Activated effector memory CD4-positive, alpha-beta T cell treated with anti-CD3 and anti-CD28 coated beads, Interleukin-2, amount 50 U/mL, for 16 hours (primary cell): ENCODE measurements at places on chromosomes 13 and 19.

- no peak for DNase-seq
Measured at GRCh38 chr13:26186995-26187394, 35.1 kb downstream of the RNF6 start.

DNA sequence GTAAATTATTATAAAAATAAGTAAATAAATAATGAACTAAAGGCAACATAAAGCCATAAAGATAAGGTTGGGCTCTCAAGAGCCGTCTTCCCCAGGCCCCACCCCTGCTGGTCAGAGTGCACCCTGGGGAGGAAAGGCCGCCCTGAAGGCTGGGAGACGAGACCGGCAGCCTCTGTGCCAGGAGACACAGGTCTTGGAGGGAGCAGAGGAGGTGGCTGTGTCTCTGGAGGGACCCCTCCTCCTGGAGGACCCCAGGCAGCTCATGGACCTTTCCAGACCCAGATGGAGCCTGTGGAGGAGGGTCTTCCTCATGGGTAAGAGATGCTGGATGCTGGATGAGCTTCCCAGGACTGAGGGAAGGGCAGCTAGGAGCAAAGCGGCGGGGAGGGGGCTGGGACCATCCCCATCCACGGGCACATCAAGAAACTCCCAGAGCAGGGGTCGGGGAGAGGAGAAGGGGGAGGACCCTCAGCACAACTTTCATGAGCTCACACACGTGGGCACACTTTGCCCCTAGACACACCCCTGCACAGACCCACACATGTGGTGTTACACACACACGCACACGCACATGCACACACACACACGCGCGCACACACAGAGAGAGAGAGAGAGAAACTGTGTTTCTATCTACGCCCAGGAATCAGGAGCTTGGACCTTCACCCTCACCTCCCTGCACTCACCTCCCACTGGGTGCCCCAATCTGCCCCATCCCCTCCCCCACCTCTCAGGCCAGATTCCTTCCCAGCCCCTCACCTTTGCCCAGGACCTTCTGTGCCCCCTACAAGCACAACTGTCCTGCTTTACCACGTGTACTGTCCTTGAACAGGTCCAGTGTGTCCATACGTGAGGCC, at the start of gene CEACAM18:
Gene CEACAM18 (plus strand): TSS at position 159 of the 854 bp plus-strand sequence.
- no peak for DNase-seq

DNA sequence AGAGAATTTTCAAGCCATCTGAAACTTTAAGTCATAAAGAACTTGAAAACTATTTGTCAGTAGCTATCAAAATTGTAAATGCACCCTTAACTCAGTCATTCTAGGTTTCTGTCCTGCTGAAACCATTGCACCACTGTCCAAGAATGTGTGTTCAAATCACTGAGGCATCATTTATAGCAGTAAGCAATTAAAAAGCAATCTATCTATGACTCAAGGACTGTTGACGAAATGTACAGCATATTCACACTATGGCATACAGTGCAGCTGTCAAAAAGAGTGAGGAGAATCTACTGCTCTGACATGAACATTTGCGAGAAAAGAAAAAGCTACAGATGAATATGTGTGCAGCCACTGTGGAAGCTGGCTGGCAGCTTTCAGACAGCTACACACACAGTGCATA, 71.2 kb downstream of the ING1 start:
- no peak for DNase-seq

DNA sequence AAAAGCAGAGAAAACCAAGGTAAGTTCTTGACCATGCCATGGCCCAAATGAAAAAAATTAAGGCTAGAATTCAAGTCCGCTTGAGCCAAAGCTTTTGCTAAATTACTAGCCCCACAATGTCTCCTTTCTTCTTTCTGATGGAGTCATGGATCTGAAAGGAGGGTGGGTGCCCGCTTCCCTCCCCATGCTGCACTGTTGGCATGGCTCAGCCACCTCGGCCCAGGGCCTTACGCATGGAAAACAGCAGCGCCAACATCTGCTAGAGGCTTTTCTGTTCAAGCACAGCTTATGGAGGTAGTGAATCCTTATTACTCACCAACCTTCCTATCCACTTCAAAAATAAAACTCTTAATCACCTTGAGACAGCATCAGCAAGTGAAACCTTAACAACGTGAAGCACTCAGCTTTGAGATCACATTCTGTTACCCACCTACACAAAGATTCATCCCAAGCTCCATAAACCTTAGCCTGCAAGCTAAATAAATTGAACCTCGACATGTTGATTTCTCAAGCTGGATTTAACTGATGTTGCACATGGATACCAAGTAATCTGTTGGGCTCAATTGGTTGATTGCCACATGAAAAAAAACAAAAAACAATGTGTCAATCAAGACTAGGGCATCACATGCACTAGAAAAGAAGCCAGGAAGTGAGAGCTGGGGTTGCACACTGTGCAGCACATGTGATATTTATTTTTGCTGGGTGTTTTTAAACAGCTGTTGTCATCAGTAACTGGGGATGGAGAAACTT, 43.4 kb downstream of the TPT1 start:
- no peak for DNase-seq

- DNase-seq: peak; percentile 63
Measured at GRCh38 chr13:75870397-75870903, 234.3 kb downstream of the LMO7 start.

DNA sequence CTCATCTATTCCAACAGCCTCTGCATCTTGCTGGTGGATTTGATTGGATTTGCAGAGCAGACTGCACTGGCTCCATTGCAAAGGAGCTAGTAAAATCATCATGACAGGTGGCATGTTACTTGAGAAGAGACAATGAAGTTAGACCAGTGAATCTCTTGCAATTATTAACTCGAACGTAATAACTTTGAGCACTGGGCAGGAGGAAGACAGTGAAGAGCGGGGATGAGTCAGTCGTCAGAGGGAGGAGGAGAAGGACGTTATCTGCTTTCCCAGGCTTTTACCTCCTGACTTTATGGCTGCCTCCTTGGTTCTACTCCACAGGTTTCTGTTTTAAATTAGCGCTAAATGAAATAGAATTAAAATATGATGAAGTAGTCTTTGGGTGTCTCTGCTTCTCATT, 257.8 kb upstream of the IPO5 start:
- DNase-seq: no peak

DNA sequence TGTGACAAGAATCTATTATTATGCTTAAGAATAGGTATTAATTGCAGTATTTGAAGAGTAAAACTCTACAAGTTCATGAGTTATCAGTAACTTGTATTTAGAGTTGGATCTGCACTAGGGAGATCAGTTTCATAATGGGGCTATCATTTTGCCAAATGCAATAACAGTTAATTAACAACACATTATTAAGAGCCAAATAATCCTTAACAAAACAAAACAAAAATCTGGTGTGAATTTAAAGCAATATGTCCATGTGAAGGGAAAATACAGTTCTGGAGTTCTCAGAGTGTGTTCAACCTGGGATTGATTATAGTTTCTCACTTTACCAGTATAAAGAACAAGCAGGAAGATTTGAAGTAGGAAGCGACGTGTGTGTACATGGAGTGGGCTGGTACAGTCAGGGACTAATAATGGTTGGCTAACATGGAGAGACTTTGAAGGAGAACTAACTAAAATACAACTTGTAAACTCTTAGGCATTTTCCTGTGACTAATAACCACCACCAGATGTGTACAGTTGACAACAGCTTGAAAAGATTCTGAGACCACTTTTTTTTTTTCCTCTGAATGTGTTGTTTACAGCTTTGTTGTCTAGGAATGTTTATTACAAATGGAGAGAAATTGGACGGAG, 58.5 kb downstream of the POSTN start:
- DNase-seq: no peak

DNA sequence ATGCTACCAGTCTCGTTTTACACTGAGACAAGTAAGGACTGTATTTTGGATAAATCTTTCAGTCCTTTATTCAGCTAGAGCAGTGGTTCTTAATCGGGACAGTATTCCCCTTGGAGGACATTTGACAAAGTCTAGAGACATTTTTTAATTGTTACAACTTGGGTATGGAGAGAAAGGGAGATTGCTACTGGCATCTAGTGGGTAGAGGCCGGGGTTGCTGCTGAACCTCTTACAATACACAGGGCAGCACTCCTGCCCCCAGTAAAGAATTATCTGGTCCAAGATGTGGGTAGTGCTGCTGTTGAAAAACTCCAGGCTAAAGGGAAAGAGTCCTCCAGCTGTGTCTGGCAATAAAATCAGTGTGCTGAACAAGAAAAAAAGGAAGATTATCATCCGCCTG, 334.8 kb downstream of the SLC7A1 start:
- DNase-seq: no peak

GRCh38 chr19:35040826-35041547, 534 bp upstream of the HPN start:
- peak; percentile 70 for DNase-seq

GRCh38 chr13:96338030-96338429, 248.1 kb downstream of the HS6ST3 start:
- no peak for DNase-seq

GRCh38 chr13:69617587-69617986, 490.0 kb upstream of the ATXN8OS start:
- DNase-seq: no peak

DNA sequence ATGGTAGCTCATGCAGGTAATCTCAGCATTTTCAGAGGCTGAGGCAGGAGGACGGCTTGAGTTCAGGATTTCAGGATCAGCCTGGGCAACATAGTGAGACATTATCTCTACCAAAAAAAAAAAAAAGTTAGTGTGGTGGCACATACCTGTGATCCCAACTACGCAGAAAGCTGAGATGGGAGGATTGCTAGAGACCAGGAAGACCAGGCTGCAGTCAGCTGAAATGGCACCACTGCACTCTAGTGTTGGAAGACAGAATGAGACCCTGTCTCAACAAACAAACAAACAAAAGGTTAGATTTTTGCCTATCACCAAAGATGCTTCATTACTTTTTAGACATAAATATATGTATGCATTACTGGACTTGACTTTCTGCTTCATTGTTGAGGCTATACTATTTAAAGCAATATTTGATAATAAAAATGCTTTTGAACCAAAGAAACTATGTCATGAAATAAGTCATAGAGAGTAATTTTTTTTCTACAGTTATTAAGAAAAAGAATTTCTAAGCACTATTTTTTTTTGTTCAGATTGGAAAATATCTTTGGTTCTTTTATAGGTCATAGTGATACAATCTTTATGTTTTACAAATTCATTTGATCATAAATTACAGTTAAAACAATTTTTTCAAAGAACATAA, 1180.1 kb upstream of the ATXN8OS start:
- DNase-seq: no peak

DNA sequence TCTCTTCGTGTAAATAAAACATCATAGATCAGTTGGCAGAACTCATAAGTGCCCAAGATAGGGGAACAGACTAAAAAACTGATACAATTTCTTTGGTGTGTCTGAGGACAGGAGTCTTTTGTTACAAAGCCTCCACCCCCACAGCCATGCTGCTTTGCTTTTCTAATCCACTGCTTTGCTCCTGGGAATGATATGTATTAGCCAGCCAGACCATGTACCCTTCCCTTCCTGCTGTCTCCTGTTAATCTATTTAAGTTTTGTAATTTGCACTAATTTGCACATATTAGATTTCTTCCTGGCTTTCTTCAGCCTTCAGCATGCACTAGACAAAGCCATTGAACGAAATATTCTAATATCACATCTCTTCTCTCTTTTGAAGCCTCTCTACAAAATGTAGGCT, 130.5 kb downstream of the MAB21L1 start:
- DNase-seq: no peak

GRCh38 chr13:23966221-23966690, 69.0 kb upstream of the C1QTNF9B start:
- no peak for DNase-seq

GRCh38 chr13:100544866-100545683, 43.5 kb downstream of the GGACT start:
- DNase-seq: no peak

- no peak for DNase-seq
Measured at GRCh38 chr19:9709305-9709704, 34.4 kb upstream of the ZNF562 start.

DNA sequence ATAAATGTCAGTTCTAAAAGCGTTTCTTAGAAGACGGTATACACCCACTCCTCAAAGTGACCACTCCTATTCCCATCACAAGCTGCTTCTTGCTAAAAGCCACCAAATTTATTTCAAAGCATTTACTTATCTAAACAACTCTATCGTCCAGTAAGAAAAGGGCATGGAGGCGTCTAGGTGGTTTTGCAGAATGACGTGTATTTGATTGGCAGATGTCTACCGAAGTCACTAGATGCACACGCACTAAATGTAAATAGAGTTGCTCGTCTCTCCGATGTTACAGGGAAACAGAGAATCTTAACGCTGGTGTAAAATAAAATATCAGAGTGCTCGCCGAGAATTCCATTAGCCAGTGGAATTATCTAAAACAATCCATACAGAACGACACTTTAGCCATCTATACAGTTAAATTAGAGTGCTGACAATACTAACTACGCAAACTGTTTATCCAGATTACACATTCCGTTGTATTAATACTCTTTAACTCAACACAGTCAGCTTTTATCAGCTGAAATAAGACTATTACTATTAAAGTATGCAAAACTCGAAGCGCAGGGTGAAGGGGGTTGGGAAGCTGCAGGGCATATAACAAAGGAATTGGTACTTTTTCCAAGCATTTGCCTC, 1.9 kb downstream of the KLF12 start:
- peak; percentile 72 for DNase-seq

DNA sequence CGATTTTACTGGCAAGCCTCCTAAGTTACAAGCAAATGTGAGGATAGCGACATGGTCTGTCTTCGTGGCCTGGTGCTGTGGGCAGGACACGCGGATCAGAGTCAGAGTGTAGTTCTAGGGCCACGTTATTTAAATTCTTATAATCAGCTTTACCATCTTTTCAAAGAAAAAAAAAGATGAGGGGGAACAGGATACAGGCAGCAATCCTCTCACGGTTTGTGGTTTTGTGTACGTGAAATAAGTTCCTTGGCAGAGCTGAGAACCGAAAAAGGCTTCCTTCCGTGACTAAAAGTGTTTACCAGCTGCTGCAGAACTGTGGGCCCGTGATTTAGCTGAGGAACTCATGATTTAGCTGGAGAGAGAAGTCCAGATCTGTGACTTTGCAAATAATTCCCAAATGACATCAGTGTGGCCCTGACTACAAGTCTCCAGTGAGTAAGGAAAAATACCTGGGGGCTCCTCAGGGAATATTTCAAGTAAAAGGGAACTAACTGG, 27.2 kb downstream of the RCBTB2 start:
- DNase-seq: peak; percentile 73

- DNase-seq: no peak
Measured at GRCh38 chr13:50156561-50157127, 141.4 kb downstream of the KCNRG start.

DNA sequence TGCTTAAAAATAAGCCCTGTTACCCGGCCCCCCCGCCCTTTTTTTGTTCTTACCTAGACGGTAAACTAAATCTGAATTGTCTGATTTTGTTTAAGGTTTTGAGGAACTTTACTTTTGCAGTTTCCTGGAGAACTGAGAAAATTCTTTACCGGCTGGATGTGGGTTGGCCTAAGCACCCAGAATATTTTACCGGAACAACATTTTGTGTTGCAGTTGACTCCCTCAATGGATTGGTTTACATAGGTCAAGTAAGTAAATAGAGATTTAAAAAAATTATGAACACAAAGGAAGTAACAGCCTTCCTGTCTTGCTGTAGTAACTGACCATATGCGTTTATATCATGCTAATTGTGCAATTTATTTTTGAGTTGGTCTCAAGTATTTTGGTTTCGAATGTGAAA, 785 bp downstream of the NHLRC3 start:
- DNase-seq: no peak

GRCh38 chr19:57803594-57804325, 11.0 kb downstream of the ZNF552 start:
- no peak for DNase-seq

GRCh38 chr19:47187797-47188196, 43.2 kb downstream of the BBC3 start:
- DNase-seq: no peak

GRCh38 chr19:44846455-44847143, 502 bp downstream of the NECTIN2 start:
- DNase-seq: no peak
